Osteoblast (primary cell): ENCODE measurements at places on chromosomes 12 and 14. TPM values are rescaled to one million over a fixed set of nuclear protein-coding genes. Genes with fewer than 3 reads are reported as not detected.

- no peak overlapping the region for H3K27ac ChIP-seq
- no peaks in the 10 kb centered on the region for H3K27me3 ChIP-seq
- H3K4me3 ChIP-seq: no peak overlapping the region
- no peak for DNase-seq
Observed at GRCh38 chr14:92945544-92945943, 22.6 kb downstream of the CHGA start.

DNA sequence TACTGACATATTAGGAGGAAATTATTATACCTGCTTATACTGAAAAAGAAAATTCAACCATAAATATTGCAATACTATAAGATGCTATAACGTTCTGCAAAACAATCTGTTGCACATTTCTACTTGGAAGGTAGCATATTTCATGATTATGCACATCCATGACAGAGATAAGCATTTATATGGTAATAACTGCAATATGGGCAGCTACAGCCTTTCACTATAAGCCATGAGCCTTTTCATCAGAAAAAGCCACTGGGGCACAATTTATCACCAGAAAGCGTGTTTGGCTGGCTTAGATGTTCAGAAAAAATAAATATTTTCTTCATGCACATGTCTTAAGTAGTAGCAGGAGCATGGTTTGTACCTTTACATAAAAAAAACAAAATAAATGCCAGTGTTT lies 340.7 kb downstream of the GALC start:
- no peaks in the 10 kb centered on the region for H3K4me1 ChIP-seq
- H3K36me3 ChIP-seq: no peaks in the 10 kb centered on the region
- H3K4me3 ChIP-seq: no peak overlapping the region
- no peaks in the 10 kb centered on the region for H3K27me3 ChIP-seq

DNA sequence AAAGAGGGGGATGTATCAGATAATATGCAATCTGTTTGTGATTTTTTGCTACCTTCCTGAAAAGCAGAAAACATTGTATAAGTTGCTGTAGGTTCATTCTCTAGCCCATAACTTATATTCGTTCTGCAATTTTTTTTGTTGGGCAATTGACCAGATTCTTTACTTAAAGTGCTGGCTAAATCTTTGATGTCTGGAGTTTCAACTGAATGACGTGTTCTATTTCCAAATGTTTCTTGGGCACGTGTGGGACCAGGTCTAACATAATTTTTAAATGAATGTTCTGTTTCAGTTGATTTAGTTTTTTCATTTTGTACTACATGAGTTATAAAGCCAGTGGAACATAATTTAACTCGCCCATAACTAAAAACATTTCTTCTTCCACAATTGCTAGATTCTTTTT lies 3.8 kb downstream of the MLH3 start:
- no peak overlapping the region for H3K27ac ChIP-seq
- H3K4me1 ChIP-seq: peaks cover 38% of the 10 kb centered on the region
- H3K27me3 ChIP-seq: no peaks in the 10 kb centered on the region
- H3K4me3 ChIP-seq: no peak overlapping the region
- peaks cover under 1% of the 10 kb centered on the region for H3K36me3 ChIP-seq

GRCh38 chr12:103572312-103573045 lies 14.6 kb upstream of the STAB2 start:
- no peaks in the 10 kb centered on the region for H3K36me3 ChIP-seq
- DNase-seq: no peak
- no peak overlapping the region for H3K4me3 ChIP-seq
- peaks cover 26% of the 10 kb centered on the region for H3K27me3 ChIP-seq
- no peaks in the 10 kb centered on the region for H3K4me1 ChIP-seq

DNA sequence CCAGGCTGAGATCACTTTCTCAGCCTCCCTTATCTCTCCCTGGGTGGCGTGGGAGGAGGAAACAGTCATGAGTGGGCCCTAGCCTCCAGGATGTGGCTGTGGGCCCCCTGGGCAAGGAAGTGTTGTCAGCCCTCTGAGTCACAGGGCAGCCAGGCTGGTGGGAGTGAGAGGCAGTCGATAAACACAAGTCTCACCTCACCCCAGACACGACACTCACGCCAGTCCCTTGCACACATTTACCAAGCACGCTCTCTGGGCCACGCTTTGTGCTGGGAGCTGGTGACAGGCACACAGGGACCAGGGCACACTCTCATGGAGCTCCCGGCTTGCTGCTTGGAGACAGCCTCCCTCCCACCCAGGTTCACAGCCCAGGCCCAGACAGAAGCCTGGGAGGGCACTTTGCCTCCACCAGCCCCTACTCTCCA lies 1.9 kb upstream of the KRT79 start:
- H3K36me3 ChIP-seq: no peaks in the 10 kb centered on the region
- H3K4me3 ChIP-seq: no peak overlapping the region
- H3K4me1 ChIP-seq: peaks cover 28% of the 10 kb centered on the region

Gene TCL1B
- total RNA-seq: not detected in 2 replicates

Gene SRRM4
- total RNA-seq: not detected in 2 replicates

Gene CD69
- not detected in 2 replicates for total RNA-seq

Gene LRRC9
- not detected in 2 replicates for total RNA-seq

Gene LGMN
- 67.5 and 89.4 TPM in 2 replicates for total RNA-seq

Gene CATSPERB
- total RNA-seq: not detected in 2 replicates

Gene PRKAB1
- 16.6 and 25.3 TPM in 2 replicates for total RNA-seq

Gene SRGAP1
- 24.8 and 26.1 TPM in 2 replicates for total RNA-seq

Gene AJUBA
- 63.9 and 74.9 TPM in 2 replicates for total RNA-seq
